NCI-H446 treated with DMSO at 0.1 percent for 48 hours (cell line): ENCODE measurements at places on chromosomes 12 and 14.

DNA sequence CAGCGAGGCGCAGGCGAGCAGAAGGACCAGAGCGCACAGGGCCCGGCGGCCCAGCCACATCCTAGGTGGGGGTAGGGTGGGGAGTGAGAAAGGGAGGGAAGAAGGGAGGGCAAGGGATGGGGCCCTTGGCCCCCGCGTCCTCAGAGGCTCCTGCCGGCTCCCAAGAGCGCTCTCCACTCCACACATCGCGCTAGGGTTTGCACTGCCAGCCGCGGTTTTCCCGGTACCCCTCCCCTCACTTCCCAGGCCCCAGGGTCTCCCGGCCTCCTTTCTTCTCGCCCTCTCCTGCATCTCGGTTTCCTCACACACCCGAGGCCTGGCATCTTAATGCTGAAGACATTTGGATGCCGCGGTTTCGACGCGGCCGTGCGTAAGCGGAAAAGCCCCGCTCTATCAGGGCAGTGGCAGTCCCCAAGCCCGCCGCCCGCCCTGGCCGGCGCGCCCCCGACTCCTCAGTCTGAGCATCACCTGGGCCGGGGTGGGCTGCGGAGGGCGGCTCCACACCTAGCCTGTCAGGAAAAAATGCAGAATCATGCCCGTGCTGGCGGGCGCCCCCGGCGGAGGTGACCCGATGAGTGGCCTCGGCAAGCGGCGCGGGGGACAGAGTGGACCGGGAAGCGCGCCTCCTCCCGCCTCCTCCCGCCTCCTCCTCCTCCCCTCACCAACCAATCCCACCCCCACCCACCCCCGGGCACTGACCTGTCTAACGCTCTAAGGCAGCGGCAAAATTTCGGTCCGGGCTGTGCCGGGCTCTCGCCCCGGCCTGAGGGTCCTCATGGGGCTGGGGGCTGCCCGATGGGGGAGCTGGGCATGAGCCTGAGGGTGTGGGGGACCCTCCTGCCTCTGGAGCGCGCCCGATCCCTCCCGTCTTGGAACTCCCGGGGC is 686 bp downstream of the B4GALNT1 start:
- DNase-seq: no peak

DNA sequence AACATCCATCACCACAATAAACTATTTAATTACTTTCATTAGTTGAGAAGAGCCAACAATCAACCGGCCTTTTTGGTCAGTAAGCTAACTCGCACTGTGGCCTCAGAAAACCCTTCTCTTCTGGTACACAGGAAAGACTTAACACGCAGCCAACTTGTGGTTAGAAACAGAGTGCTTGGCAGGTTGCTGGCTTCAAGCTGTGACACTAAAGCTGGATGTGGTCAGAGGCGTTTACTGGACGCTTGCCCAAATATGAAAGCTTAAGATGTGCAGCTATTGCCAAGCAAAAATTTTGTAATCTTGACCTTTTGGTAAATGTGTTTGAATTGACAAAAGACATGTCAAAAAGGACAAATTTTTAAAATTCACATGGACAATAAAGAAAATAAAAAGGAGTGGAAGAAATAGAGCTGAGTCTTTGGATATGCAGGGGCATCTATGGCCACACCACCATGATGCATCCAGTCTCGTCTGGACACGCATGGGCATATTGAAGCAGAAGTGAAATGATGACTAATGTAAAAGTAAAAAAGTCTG is 2.6 kb upstream of the KLRK1 start:
- peak; percentile 7 for DNase-seq

GRCh38 chr12:87054226-87054625 is 798.0 kb upstream of the MGAT4C start:
- peak; percentile 55 for DNase-seq

DNA sequence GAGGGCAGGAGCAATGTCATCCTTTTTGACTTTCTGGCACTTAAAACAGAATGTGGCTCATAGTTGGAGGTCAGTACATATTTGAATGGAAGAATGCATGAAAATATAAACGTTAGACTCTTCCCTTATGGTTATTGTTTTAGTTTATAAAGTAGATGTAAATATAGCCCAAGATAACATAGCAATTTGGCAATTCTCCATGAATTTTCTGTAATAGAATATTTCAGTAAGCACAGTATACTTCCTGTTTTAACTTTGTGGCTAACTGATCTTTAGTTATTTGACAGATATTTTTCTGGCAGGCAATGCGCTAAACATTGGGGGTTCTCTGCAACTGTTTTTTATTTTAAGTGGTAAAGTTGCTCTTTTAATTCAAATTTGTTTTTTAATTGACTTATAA is 763.0 kb downstream of the NRXN3 start:
- no peak for DNase-seq

DNA sequence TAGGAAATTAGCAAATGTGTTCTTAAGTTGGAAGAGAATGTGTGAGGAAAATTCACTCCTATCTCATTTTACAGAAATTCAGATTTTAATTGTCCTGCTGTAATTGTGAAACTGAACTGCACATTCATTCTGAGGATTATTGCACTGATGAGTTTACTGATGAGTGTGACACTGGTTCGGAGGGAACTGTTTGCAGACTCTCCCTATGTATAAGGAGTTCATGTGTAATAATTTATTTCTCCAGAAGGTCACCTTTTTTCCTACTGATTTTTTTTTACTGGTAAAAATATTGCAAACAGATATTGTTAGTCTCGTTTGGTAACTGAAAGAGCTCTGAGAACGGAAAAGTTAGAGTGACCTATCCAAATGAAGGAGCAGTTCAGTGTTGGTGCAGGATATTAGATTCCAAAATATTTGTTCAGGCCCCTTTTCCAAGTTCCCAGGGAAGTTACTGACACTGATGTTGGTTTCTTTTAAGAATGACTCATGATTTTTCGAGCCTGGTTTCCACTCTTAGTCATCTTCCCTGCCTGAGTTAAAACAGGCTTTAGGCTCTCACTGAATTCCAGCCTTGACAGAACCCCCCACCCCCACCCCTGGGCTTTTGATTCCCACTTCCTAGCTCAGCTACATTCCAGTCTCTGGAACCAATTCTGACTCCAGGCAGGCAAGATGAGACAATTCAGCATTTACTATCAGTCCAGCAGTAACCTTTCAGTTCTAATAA is 18.4 kb downstream of the ANO6 start:
- DNase-seq: peak; percentile 53

GRCh38 chr12:64175254-64175945 is 46.7 kb downstream of the KICS2 start:
- no peak for DNase-seq

DNA sequence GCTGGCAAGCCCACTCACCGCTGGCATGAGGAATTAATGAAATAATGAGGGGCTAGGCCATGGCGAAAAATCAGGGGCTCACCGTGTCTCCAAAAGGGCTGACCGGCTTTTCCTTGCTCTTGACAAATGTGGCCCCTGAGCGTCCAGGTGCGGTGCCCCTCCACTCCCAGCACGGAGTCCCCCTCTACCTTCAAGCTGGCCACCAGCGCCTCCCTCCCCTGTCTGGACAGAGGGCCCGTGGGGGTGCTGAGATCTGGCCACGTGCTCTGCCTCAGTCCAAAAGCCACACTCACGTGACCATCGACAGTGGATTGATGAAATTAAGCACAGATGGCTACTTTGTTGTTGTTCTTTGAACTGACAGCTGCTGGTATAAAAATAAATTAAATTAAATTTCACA is 78.8 kb upstream of the BCL11B start:
- DNase-seq: peak; percentile 74

- no peak for DNase-seq
These were observed 250.2 kb downstream of the KSR2 start for GRCh38 chr12:117718559-117718958.

DNA sequence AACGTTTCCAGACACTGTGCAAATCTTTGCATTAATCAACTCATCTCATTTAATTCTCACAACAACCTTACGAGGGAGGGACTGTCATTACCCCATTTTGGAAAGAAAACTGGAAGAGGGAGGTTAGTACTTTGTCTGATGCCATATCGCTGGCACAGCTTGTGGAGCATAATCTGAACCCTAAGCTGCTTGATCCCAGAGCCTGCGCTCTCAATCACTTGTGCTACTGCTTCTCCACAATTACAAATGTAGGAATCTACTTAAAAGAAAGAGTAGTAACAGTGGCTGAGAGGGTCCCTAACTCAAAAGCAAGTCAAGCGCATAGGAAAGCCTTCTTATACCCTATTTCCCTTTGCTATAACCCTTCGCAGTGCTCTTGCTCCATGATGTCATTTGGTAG is 3.2 kb downstream of the EFS start:
- DNase-seq: no peak

- no peak for DNase-seq
These were observed 788 bp downstream of the TEX52 start for GRCh38 chr12:2856051-2856450.

DNA sequence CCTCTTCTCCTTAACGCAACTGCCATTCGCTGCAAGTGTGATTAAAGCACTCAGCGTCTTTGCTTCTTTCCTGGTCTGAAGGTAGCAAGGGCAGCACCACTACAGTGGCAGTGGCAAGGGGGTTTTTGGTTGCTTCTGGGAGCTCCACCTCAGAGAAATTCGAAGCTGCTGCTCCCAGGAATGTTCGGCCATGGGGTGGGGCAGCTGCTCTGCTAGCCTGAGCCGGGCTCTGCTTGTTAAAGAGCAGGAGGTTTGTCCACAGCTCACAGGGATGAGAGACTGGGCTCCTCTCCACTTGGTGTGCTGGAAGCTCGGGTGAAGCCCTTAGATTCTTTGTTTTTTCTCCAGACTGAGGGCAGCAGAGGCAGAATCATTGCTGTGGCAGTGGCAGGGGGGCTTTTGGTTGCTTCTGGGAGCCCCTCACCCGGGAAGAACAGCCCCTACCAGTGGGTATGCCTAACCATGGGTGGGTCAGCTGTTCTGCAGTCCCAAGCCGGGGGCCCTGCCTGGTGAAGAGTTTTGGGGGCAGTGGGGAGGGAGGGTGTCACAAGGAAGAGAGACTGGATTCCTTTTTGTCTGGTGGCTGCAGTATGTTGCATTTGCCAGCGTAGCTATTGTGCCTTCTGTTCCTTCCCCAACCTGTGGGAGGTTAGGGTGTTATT is 340.2 kb downstream of the AEBP2 start:
- DNase-seq: no peak

DNA sequence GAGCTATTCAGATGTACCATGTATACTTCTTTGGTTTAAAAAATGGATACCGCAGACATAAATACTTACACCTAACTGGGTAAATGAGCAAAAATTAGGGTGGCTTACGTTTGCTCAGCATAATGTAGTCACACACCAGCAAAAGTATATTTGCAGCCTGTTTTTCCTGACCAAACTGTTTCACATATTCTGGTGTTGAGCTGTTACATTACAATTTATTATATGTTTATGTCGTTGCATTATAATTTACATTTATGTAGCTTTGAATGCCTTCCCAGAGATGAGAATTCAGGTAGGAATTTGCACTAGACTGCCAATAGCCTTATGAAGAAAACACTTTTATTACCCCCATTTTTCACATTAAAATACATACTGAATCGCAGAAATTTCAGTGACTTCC is 183.3 kb downstream of the PTPRO start:
- DNase-seq: no peak

- DNase-seq: no peak
These were observed 10.3 kb downstream of the CEP170B start for GRCh38 chr14:104875412-104875751.

DNA sequence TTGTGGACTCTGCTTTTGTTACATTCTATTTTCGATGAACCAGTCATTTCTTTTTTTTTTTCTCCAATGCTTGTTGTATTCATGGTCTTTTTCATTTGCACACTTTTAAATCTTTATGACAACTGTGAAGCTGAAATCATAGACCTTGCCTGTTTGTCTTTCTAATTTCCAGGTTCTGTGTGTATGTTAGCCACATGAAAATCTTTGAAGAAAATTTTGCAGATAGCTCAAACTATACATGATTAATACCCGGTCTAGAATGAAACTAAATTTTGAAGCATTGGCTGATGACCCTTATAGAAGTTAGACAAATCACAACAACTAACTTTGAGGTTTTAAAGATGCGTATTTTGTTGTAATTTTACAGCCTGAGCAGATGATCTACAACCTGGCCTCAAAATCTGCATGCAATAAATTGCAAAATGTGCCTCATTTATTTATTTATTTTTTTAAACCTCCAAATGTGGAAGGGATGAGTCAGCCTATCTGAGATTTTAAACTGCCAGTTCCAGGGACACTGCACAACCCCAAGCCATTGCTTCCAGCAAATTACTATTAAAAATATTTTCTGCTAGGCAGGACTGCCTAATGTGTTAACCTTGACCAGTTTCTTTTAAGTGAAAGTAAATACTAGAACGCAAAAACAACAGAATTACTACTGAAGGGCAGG is 96.3 kb upstream of the NAV3 start:
- no peak for DNase-seq

GRCh38 chr14:100330388-100330931 is 7.3 kb downstream of the SLC25A47 start:
- DNase-seq: no peak

- no peak for DNase-seq
These were observed 18.0 kb downstream of the ACACB start for GRCh38 chr12:109134186-109134917.

GRCh38 chr12:95474660-95474958 is 657 bp downstream of the METAP2 start:
- no peak for DNase-seq

GRCh38 chr14:102941419-102942011 is 19.1 kb downstream of the AMN start:
- DNase-seq: no peak

- DNase-seq: no peak
These were observed 196.6 kb upstream of the DIO3 start for GRCh38 chr14:101364503-101365328.

DNA sequence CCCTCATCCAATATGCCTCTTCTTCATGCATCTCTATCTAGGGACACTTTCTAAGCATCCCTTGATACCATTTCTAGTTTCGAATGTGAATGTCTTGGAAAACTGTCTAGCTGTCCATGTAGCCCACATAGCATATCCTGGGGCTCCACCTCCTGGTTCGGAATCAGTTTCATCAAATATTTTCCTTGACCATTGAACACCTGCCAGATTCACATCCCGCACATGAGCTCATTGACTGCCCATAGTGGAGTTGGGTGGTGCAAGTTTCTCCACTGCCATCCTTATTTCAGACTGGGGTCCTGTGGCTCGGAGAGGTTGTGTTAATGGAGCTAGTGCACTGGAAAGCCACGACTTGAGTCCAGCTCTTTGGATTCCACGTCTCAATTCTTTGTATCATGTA is 58.6 kb upstream of the TMEM263 start:
- DNase-seq: no peak

- DNase-seq: no peak
These were observed 171.1 kb upstream of the G2E3 start for GRCh38 chr14:30387871-30388270.

DNA sequence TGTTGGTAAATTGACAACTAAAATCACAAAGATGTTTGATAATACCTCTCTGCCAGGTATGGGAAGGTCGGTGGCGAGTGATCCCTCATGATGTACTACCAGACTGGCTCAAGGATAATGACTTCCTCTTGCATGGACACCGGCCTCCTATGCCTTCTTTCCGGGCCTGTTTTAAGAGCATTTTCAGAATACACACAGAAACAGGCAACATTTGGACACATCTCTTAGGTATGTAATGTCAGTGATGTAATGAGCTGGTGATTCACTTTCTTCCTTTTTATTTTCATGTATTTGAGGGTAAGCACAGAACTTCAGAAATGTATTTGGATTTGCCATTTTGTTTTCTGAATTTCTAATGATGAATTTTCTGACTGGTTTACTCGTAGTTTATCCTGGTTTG is 42.6 kb upstream of the LRTM2 start:
- DNase-seq: no peak

- no peak for DNase-seq
These were observed 97.8 kb downstream of the PCNX1 start for GRCh38 chr14:71005076-71005475.
